ENCODE measurements at places on chromosomes 5 and 9.
A peak's percentile ranks its signal among the peaks of the same experiment; 100 is the strongest.

GRCh38 chr5:141514330-141515133, 25.7 kb downstream of the PCDHGC5 start:
- DNase-seq = no peak

GRCh38 chr9:130483371-130483971, 38.7 kb downstream of the ASS1 start:
- no peak for DNase-seq

DNA sequence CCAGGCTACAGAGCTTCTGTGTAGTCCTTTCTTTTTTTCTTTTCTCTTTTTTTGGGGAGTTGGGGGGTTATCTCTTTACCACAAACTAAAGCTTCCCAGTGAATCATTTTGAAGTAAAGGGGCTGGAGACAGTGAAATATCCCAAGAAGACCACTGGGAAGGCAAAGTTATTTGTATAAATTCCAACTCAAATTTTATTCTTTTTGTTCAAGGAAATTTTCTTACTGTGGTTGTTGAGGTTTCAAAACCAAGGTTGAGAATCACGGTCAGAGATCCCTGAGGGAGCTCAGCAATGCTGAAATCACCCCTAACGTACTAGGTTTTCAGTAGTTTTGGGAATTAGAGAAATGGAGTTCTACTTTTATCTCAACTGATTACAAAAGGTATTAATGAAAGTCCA, 175.7 kb downstream of the ARHGEF28 start:
- no peak for DNase-seq

DNA sequence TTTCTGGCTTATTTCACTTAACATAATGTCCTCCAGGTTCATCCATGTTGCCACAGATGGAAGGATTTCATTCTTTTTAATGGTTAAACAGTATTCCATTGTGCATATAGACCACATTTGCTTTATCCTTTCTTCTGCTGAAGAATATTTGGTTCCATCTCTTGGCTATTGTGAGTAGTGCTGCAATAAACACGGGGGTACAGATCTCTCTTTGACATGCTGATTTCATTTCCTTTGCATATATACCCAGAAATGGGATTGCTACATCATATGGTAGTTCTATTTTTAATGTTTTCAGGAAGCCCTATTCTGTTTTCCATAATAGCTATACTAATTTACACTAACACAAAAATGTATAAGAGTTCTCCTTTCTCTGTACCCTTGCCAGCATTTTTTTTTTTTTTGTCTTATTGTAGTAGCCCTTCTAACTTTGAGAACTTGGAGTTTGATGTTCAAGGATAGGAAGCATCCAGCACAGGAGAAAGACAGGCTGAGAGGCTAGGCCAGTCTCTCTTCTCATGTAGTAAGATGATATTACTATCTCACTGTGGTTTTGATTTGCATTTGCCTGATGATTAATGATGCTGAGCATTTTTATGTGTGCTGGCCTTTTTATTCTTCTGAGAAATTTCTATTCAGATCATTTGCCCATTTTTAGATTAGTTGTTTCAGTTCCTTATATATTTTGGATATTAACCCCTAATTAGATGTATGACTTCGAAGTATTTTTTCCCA, 592.2 kb upstream of the ZNF608 start:
- DNase-seq = peak; percentile 38

DNA sequence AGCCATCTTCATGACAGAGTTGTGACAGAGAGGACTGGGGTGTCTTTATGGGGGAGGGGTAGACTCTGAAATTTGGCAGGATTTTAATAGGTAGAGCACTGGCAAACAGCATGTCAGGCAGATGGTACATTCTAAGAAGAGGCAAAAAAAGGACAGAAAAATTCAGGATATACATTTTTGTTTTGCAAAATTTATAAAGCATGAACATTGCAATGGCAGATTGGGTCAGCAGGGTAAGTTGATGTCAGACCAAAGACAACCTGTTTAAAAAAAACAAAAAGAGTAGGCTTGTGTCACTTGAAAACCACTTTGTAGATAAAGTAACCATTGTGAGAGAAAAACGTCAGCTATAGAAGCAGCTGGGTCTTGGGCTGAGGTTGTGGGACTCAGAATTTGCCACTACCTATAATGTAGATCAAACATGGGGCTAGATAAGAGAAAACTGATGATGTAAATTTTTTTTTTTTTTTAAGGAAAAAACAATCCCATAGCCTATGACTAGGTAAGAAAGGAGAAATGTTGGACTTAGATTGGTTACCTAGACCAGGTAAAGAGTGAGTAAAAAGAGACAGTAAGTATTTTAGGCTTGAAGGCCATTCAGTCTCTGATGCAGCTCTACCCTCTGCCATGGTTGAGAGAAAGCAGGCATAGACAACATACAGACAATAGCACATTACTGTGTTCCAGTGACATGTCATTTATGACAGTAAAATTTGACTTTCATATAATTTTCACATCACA, 8.3 kb downstream of the CAMK4 start:
- DNase-seq = no peak

DNA sequence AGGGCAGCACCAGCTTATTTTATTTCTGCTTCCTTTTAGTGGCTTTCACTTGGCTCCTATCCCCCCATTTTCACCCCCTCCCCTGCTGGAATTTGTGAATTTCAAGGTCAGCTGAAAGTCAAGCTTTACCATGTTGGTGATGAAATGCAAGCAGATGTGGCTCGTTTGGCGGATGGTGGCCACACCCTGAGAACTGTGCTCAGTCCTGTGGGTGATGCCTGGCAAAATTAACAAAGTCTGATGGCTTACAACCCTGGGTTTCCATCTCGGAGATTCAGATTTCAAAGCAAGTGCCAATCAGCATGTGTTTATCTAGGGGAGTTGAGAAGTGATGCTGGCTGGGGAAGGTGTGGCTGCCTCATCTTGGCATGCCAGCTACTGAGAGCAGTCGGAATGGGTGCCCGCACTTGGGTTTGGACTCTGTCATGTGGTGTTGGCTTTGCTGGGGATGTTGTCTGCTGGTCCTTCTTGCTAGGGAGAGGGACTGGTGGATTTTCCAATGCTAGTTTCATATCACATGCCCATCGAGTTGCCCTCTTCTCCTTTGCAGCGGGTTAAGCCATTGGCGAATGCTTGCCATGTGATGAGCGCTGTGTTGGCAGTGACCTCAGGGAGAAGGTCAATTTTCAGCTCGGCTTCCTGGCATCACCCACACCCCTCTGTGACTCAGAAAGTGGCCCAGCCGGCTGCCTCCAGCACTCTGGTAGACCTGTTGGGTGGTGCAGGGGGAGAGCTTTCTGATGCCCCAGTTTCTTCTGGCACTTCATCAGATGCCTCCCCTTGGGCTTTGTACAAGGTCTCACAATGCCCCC, 77.0 kb upstream of the PITX1 start:
- DNase-seq = no peak

DNA sequence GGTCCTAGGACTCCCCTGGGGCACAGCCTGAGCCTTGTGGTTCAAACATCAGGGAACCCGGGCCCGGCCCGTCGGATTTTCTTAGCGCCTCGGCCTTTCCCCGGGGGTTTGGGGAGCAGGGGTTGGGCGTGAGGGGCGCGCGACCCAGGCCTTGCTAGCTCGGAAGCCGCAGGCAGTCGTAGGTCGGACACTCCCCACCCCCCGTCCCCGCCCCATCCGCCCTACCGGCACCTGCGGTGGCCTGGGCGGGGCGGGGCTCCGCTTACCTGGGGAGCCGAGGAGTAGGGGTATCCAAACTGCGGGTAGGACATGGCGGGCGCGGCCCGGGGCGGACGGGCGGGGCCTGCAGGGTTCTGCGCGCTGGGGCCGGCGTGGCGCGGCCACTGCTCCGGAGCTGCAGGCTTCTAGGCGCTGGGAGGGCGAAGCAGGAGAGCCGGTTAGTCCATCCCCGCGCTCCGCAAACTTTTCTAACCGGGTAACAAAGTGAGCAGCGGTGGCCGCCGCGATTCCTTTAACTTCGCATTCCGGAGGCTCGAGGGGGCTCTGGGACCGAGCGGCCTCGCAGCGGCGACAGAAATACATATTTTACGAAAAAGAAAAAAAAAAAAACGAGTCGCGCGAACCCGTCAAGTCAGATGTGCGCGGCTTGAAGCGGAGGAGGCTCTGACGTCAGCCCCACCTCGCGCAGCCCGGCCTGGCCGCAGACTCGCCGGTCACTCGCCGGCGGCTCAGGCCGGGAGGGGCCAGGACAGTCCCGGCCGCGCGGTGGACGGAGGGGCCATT, at the start of gene IRX4:
Gene IRX4, minus strand, starts transcription at position 589 of the 783 bp plus-strand sequence. Its CDS starts 278 bp downstream, at position 311.
- DNase-seq = peak; percentile 7

GRCh38 chr5:38117784-38118479, 140.4 kb upstream of the EGFLAM start:
- no peak for DNase-seq

DNA sequence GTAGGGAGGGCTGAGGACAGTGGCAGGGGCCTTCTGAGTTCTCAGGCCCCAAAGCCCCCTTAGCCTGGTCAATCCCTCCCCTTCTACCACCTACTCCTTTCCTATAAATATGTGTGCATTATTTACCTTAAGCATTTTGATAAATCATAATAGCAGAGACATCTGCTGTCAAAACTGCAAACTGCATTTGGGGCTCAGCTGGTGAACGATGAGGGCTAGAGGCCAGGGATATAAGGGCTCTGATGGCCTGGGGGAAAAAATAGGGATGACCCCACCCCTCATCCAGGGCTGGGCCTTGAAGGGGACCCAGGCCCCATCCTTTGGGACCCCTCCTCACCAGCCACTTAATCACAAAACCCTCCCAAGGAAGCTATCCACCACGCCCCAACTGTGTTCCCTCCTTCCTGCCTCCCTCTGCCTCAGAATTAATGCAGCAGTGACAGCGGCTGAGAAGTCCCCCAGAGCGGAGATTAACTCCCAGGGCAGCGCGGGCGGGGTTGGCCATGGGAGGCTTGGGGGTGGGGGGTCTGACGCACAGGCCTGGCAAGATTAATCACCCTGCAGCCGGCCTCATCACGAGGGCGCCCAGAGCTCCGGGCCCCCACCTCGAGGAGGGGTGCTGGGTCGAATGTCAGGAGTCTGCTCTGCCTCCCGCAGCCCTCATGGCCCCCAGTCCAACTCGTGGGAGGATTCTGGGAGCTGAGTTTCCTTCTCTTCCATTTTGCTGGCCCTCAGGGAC, 42.1 kb downstream of the CXXC5 start:
- peak; percentile 58 for DNase-seq

DNA sequence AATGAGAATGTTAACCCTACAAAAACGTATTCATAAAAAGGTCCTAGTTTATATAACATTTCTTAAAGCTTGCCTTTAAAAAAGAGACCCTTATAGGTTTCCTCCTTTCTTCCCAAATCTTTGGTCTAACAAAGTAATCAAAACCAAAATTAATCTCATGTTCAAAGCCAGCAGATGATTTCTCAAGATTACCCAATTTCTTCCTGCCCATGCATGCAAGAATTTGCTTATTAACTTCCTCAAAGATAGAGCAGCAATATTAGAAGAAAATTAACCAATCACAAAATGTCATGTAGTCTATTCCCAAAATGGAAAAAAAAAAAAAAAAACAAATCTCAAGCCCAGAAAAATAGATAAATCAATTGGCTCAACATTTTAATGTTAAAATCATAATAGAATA, 114.9 kb downstream of the MLLT3 start:
- DNase-seq = no peak
